GM12864 (cell line): ENCODE measurements at places on chromosomes 7 and 10.

DNA sequence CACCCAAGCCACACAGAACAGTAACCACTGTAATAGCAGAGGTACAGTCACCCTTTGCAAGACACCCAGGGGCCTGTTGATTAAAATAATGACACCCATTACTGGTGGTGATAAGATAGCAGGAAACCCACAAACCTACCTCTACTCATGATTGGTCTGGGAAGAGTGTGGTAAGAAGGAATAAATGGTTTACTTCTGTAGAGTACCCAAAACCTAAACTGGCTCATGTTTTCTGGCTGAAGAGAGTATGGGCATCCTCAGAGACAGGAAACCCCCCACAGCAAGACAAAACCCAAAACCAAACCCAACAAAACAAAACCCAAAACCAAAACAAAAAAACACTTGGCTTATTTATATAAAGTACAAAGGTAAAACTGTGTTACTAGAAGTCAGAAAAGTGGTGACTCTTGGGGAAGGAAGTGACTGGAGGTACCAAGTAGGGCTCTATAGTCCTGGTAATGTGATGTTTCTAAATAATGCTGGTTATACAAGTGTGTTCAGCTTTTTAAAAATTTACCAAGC, 15.5 kb upstream of the DNAJB12 start:
- no peak for DNase-seq

GRCh38 chr7:126839624-126840023, 413.1 kb downstream of the GRM8 start:
- no peak for DNase-seq

- DNase-seq: peak; percentile 16
These were observed 23.4 kb downstream of the OR9A2 start for GRCh38 chr7:143003393-143004051.

- no peak for DNase-seq
These were observed 13.0 kb upstream of the AKR1E2 start for GRCh38 chr10:4813023-4813422.

GRCh38 chr10:61733358-61733940, 70.7 kb downstream of the CABCOCO1 start:
- no peak for DNase-seq
